Retinal pigment epithelial cell (primary cell): ENCODE measurements at places on chromosomes 12 and 14.
A peak's percentile ranks its signal among the peaks of the same experiment; 100 is the strongest.

DNA sequence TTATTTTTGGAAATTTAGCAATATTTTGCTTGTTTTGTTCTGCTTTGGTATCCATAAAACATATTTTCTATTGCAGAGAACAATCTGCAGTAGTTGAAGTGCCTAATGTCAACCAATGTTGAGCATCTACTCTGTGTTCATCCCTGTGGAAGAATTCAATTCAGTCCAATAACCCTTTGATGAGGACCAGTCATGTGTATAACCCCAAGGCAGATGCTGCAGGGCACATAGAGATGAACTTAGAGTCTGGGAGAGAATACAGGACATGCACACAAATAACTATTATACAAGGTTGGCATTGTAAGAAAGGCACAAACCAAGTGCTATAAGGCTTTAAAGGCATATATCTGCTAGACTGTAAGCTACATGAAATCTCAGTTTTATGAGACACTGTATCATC lies 304.7 kb downstream of the LRIG3 start:
- no peak for DNase-seq

DNA sequence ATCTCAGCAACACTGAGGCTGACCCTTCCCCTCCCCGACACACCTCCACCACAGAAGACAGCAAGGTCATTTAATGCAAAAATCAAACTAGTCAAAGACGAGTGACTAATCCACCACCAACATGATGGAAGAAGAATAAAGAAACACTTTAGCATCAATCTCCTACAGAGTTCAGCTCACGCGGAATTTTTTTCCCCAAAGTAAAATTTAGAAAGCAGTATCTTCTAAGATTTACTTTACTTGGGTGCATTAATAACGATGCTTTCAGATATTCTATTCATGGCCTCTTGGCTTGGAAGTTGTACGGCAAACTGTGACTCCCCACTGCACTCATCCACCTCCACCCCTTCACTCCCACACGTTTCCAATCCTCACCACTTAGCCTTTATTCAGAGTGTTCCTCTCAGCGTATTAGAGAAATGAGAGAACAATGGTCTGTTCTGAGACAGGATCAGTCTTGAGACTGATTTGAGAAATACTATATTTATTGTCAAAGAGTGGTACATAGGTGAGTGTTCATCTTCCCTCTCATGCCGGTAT lies 1.9 kb downstream of the EGLN3 start:
- DNase-seq: no peak

DNA sequence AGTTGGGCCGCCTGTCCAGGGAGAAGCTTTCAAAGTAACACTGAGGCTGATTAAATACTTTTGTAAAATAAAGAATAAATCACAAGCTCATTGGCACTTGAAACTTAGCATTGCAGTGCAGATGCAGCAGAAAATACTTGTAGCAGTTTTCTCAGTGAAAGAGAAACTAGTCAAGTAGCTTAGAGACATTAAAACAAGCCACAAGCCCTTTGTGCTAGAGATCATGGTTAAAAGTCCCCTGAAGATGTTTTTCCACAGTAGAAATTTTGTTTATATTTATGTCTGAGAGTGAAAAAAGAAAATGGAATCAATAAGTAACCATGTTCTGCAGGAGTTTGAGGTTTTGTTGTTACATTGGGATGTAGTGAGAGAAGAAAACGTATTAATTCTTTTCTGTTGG lies 5.9 kb downstream of the PSEN1 start:
- no peak for DNase-seq

- peak; percentile 64 for DNase-seq
These were observed 1.8 kb downstream of the SLC38A1 start for GRCh38 chr12:46266869-46267574.

GRCh38 chr14:90556012-90556477 lies 159.2 kb downstream of the CALM1 start:
- DNase-seq: no peak

DNA sequence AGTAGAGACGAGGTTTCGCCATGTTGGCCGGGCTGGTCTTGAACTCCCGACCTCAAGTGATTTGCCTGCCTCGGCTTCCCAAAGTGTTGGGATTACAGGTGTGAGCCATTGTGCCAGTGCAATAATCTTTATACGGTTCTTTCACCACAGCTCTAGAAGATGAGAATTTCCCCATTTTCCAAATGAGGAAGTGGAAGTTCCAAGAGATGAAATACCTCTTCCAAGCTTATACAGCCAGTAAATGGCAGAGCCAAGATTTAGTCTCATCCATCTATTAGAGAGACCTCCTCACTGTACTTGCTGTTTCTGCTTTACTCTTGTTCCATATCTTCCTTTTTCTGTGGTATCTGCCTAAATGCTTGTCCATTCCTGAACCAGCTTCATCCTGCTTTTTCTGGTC lies 3.1 kb upstream of the LMNTD1 start:
- no peak for DNase-seq

DNA sequence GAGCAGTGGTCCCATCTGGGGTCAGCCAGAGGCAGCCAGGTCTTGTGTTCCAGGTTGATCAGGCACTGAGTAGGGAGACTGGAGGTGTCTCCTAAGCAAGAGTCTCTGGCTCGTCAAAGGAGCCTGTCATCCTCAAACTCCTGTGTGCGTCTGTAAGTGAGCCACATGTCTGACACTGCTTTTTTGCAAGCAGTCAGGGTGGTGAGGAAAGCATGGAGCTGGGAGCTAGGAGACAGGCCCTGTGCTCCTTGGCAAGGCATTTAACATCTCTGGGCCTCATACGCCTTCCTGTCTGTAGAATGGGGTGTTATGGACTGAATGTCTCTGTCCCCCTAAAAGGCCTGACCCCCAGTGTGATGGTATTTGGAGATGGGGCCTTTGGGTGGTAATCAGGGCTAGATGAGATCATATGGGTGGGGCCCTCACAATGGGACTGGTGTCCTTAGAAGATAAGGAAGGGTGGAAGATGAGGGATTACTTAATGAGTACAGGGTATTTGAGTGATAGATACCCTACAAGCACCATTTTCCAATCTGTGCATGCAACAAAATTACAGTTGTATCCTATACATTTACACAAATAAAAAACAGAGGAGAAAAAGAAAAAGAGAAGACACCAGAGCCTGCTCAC lies 53.0 kb downstream of the ARL6IP4 start:
- no peak for DNase-seq

DNA sequence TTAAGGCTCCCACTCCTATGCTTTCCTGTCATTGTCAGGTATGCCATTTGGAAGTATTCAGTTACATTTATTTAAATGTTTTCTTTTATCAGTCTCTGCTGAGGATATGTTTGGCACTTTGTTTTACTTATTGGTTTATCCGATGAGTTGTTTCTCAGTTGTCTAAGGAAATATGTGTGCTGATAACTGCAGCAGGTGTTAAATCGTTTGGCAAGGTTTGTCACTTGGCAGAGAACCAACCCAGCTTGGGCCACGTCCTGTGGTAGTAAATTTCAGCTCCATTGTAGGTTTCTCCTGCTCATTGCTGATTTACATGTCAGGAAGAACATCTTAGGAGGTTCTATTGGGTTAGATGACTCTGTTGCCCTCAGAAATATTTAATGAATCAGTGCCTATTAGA lies 22.0 kb upstream of the MGST1 start:
- DNase-seq: no peak

GRCh38 chr12:121284551-121285390 lies 11.7 kb downstream of the CAMKK2 start:
- no peak for DNase-seq

- DNase-seq: no peak
These were observed 689.7 kb downstream of the BCL11B start for GRCh38 chr14:98582276-98582675.

- no peak for DNase-seq
These were observed 30.5 kb downstream of the PRKD1 start for GRCh38 chr14:29897181-29897580.
